Kidney tubule cell (primary cell): ENCODE measurements at places on chromosomes 16 and 17.

DNA sequence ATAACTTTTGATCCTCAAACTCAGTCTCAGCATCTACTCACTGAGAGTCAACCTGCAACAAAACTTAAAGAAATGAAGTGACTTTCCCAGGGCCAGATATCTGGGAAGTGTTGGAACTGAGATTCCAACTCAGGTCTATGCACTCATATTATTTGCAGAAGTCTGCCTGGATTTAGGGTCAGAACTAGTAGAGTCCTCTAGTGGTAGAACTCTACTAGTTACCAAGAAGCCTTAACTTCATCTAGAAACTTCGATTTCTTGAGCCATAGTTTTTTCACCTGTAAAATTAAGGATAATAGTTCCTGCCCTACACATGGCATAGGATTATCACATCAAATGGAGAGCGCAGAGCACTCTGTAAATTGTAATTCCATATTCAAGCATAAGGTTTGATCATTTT lies 23.4 kb upstream of the KRT24 start:
- peak; percentile 28 for DNase-seq

DNA sequence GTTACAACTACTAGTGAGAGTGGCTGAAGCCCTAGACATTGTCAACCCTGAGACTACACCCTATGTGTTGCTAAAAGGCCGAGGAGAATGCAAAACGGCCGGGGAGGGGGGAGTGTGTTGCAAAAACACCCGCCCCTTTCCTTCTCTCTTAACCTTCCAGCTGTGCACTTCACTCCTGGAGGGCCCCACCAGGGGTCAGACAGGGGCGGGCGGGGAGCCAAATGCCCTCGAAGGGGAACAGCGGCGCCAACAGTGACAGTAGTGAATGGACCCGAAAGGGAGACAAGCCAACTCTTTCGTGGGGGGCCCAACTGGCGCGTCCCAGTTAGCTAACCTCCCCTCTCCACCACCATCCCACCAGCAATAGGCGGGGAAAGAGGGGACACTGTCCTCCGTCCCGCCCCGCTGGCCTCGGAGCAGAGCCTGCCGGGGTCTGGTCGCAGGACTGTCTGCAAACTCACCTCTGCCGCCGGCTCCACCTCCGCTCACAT lies 352 bp downstream of the MARF1 start:
- peak; percentile 67 for DNase-seq

GRCh38 chr17:63496663-63497400 lies 20.0 kb downstream of the ACE start:
- DNase-seq, result no peak

- DNase-seq, result no peak
Observed at GRCh38 chr17:59038734-59039133, 67.9 kb downstream of the TRIM37 start.

DNA sequence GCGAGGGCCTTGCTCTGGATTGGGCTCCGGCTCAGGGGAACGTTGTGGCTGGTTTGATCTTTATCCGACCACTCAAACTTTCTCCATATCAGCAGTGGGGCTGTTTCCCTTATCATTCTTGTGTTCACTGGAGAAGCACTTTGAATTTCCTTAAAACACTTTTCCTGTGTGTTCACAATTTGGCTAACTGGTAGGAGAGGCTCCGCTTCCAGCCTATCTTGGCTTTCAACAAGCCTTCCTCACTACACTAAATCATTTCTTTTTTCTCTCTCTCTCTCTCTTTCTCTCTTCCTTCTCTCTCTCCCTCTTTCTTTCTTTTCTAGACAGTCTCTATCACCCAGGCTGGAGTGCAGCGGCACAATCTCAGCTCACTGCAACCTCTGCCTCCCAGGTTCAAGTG lies 43.0 kb downstream of the ABR start:
- no peak for DNase-seq

DNA sequence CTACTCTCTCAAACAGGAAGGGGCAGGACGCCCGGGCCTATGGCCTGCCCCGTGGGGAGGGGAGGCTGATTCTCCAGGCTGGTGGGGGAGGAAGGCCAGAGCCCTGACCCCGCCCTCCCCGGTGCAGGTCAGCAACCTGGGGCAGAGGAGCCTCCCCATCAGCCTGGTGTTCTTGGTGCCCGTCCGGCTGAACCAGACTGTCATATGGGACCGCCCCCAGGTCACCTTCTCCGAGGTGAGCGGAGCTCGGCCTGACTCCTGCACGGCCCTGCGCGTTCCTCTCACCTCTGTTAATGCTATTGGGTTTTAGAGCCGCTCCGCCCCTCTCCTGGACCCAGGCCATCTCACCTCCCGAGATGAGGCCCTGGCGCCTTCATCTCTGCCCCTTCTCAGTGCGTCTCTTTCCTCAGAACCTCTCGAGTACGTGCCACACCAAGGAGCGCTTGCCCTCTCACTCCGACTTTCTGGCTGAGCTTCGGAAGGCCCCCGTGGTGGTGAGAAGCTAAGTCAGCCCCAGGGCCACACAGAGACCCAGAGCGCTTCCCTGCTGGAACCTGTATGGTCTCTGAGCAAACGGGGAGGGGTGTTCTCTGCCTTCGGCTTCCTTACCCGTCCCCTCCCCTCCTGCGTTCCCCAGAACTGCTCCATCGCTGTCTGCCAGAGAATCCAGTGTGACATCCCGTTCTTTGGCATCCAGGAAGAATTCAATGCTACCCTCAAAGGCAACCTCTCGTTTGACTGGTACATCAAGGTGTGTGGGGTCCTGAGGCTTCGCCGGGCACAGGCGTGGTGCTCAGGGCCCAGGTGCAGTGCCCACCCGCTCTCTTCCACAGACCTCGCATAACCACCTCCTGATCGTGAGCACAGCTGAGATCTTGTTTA lies 25.1 kb upstream of the ITGAX start:
- DNase-seq, result no peak

DNA sequence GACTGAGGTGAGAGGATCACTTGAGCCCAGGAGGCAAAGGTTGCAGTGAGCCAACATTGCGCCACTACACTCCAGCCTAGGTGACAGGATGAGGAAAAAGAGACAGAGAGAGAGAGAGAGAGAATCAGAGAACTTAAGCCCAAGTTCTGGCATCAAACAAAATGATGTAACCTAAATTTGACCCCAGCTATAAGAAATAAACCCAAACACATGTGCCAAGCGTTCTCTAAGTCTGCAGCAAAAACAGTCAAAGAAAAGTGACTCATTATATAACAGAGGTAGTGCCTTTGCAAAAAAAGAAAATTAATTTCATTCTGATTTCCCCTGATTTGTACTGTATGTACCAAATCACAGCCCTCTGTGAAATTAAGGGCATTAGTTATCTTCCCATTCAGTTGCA lies 89.5 kb downstream of the CDH11 start:
- no peak for DNase-seq

- peak; percentile 27 for DNase-seq
Observed at GRCh38 chr17:58121925-58122324, 26.3 kb upstream of the OR4D1 start.
